ENCODE measurements at places on chromosomes 3 and 15.

GRCh38 chr3:153045150-153045549, 116.9 kb upstream of the RAP2B start:
- DNase-seq: no peak

DNA sequence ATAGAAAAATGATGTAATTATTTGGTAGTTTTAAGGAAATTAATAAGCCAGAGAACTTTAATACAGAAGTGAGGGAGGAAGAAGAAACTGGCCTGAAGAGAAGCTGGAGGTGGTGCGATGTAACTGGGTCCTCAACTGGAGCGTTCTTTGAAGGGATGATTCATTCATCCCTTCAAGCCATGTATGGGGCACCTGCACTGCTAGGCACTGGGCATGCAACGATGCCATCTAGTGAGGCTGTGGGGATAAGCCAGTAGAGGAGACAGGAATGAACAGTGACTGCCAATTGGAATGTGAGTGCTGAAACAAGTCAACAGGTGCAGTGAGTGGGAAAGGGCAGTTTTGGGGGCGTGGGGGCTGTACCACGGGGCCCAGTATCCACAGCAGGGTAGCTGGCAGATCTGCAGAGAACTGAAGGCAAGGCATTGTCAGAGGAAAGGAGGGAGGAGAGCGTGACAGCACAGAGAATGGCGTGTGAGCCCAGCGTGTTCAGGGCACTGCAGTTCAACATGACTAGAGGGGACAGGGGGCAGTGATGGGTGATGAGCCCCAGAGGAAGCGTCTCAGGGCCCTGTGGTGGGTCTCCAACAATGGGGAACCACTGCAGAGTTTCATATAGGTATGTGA, 3.8 kb upstream of the KIF23 start:
- peak; percentile 45 for DNase-seq

- no peak for DNase-seq
These were observed 51.6 kb upstream of the TCF12 start for GRCh38 chr15:56866803-56867202.

DNA sequence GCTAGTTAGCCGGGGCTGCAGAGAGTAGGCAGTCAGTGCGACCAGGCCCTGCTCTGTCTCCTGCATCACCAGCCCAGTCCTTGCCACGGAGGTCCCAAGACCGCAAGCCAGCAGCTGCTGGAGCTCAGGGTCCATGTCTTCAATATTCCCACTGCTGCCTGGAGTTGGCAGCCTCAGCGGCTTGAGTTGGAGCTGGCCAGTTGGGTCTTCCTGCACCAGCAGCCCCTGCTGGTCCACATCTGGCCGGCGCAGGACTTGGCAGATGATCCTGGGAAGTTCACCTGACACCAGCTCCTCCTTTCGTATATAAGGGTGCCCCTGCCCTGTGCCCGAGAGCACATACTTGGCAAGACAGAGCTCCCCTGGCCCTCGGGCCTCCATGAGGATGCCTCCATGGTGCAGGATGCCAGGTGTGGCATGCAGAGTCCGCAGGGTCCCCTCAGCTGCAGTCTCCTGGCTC, 5.7 kb downstream of the XIRP1 start:
- no peak for DNase-seq

- no peak for DNase-seq
These were observed 1.0 kb downstream of the CGGBP1 start for GRCh38 chr3:88057630-88058305.

GRCh38 chr3:117666812-117667211, 957.2 kb downstream of the TUSC7 start:
- no peak for DNase-seq

DNA sequence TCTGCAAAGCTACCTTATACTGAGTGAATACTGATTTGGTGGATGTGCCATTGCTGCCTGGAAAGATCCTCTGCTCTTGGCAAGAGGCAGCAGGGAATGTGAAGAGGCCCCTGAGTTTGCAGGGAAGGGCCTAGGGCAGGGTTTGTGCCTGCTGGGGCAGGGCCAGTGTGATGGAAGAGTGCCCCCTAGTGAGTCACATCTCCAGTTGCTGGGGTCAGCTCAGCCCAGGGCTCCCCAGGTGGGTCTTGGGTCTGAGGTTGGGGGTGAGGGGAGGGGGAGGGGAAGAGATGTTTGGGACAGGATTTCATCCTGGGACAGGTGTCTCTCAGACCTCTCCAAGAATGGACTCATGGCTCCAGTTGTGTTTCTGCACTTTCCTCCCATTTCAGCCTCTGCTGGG, 4.1 kb upstream of the AMOTL2 start:
- DNase-seq: no peak

DNA sequence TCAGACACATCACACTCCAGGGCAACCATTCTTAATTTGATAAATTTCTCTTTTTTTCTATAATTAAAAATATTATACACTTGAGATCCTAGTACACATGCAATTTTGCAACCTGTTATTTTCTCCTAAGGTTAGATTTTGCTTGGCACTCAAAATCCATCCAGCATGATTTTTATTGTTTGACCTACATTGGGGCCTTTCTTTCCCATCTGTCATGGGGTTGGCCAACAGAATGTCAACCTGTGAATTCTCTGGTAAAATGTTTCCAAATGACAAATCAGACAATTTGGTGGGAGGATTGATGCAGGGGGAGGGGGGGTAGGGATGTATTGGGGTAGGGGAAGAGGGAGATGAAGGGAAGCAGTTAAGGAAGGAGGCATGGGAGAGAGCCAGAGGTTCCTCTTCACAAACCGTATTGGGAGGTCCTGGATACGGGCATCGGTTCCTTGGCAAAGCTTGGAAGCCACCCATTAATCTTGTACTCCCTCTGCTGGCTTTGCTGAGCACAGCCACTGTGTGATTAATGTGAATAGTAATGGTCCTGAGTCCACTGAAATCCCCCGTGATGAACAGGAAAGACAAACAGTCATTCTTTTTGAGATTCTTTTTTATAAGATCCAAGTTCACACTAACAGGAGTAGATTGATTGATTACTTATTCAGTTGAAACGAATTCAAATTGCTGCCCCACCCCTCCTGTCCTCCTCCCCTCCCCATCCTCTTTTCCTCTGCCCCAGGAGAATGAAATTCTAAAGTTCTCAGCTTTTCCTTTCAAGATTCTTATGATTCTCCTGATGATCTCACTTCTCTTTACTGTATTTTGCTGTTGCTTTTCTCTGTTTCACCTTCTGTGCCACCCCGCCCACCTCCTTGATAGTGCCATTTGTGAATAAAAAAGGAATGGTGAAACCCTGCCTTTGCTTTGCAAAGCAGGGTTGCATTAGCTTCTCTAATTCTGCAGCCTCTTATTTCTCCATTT, 82.2 kb upstream of the SLC25A26 start:
- DNase-seq: peak; percentile 41

DNA sequence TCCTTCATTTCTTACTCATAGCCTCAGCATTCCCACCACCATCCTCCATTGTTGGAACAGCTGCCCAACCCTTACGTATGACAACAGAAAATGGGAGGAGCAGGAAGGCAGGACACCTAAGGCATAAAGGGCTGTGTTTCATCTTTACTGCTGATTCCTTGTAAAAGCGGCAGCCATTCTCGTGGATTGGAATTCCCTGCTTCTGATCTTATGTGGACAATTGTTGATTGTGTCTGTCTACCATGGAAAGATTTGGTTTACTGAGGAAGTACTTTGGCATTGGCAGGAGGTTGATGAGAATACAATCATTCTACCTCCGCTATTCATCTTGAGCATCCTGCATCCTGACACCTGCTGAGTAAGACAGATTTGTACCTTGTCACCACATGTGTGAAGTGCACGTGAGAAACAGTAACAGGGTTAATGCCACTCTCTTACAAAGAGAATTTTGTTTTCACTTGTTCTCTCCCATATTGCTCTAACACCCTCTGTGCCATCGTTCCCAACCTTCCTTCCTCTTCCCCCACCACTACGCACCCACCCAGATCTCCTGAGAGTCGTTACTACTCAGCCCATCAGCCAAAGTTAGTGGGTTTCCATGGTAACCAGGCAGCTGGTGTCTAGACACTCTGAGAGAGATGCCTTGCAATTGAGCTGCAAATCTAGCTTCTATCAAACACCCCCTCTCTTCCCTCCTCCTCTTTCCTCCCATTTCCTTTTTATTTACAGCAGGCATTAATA, 75.7 kb downstream of the GAP43 start:
- DNase-seq: peak; percentile 60

DNA sequence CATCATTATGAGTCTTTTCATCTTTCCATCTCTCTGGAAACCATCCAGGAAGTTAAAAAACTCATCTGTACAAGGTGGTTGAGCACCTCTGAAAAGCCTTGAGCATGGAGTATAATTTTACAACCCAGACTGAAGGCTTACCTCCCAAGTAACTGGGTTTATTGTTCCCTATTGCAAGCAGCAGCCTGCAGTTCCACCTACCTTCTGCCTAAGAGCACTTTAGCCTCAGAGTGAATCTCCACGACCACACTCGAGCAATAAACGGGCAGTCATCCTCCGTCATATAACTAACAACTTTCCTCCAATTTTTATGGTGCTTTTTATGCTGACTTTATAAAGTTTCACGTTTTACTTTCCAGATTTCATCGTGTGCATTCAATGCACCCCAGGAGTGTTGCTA, 32.8 kb downstream of the OSBPL10 start:
- DNase-seq: no peak

Measured in SHP77 treated with DMSO at 0.1 percent for 48 hours (cell line).